IMR-90 (cell line): ENCODE measurements at places on chromosomes 7 and 10. TPM values are rescaled to one million over a fixed set of nuclear protein-coding genes. Genes with fewer than 3 reads are reported as not detected.

LRMDA gene
- total RNA-seq, result under 0.01 TPM in 1 of 2 replicates, not detected in the other

GRCh38 chr7:70975754-70976153 is 156.2 kb upstream of the GALNT17 start:
- DNase-seq, result no peak

FXYD4 gene
- not detected in 2 replicates for total RNA-seq

DNA sequence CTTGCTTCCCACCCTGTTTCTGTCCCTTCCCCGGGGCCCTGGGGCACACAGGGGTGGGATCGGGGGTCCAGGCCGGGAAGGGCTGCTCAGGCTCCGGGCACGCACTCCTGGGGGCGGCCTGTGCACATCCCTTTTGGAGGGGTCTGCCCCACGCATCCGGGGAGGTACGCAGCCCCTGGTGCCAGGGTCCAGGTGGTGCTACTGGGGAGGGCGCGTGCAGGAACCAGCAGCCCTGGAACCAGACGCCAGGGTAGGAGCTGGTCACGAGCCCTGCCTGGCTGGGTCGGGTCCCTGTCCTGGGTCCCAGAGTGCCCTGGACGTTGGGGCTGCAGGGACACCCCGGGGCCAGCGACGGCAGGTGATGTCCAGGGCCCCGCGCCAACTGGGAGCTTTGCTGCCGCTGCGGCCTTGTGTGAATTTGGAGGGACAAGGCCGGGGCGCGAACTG is 53.4 kb downstream of the GLRX3 start:
- DNase-seq, result no peak

DNA sequence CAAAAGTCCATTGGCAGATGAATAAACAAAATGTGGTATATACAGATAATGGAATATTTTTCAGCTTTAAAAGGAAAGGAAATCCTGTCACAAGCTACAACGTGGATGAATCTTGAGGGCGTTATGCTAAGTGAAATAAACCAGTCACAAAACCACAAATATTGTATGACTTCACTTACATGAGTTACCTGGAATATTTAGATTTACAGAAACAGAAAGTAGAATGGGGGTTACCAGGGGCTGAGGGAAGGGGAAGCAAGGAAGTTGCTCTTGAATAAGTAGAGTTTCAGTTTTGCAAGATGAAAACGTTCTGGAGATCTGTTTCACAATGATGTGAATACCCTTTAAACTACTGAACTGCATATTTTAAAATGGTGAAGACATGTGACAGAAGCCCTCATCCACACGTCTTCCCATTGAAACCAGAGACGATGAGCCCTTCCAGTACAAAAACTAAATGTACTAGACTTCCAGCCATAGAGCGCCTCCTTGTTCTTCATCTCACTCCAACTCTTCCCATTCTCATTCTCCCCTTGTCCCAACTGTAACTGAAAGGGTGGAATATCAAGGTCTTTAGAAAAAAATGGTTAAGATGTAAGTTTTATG is 62.4 kb downstream of the MICU1 start:
- no peak for DNase-seq

SFXN3 gene
- 53.3 and 64.7 TPM in 2 replicates for total RNA-seq

- no peak for DNase-seq
Observed at GRCh38 chr7:77752016-77752415, 46.2 kb downstream of the TMEM60 start.

CAV1 gene
- 1,496 and 1,592 TPM in 2 replicates for total RNA-seq

- DNase-seq, result peak; percentile 66
Observed at GRCh38 chr7:155291045-155291530, 6.6 kb upstream of the INSIG1 start.

PRPS1L1 gene
- total RNA-seq, result not detected in 2 replicates

DNA sequence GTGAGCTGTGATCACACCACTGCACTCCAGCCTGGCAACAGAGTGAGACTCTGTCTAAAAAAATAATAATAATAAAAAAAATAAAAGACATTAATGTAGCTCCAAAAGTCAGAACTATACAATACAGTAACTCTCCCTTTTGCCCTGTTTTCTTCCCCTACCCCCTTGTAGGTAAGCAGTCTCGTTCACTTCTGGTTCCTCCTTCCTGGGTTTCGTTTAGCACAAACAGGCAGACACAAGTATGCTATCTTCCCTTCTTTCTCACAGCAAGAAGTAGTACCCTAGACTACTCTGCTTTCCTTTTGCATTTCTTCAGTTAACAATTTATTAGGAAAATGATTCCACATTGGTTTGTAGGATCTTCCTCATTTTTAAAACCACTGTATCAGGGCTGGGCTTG is 33.1 kb downstream of the PDSS1 start:
- DNase-seq, result no peak

- DNase-seq, result no peak
Observed at GRCh38 chr10:14451341-14451740, 120.6 kb upstream of the FRMD4A start.

- no peak for DNase-seq
Observed at GRCh38 chr10:73432646-73433537, 469 bp downstream of the MSS51 start.

VAX1 gene
- not detected in 2 replicates for total RNA-seq

DNA sequence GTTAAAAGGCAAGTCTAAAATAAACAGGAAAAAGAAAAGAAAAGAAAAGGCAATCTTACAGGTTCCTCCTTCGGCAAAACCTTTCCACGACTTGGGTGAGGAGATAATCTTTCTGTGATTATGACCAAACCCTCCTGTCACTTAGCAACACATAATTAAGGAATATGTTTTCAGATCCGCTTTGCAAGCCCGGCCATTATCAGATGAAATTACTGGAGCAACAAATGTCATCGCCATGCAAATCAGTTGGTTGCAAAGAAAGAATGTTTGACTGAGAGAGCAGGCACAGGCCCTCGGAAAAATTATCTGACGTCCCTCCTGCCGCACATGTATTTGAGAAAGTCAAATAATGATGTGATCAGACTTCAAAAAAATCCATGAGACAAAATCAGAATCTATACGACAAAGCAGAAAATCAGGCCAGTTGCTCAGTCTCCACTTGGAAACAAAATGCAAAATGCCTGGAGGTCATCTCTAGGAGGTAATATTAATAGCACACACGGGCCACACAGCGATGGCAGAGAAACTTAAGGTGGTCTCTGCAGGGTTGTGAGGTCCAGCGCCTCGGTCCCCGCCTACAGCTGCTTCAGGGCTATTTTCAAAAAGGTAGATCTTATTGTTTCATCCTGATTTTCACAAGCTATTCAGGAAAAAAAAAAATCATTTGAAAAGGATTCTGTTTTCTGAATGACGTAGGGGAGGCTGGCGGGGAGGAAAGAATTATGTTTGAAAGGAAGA is 82.7 kb downstream of the ZRANB1 start:
- no peak for DNase-seq

DNA sequence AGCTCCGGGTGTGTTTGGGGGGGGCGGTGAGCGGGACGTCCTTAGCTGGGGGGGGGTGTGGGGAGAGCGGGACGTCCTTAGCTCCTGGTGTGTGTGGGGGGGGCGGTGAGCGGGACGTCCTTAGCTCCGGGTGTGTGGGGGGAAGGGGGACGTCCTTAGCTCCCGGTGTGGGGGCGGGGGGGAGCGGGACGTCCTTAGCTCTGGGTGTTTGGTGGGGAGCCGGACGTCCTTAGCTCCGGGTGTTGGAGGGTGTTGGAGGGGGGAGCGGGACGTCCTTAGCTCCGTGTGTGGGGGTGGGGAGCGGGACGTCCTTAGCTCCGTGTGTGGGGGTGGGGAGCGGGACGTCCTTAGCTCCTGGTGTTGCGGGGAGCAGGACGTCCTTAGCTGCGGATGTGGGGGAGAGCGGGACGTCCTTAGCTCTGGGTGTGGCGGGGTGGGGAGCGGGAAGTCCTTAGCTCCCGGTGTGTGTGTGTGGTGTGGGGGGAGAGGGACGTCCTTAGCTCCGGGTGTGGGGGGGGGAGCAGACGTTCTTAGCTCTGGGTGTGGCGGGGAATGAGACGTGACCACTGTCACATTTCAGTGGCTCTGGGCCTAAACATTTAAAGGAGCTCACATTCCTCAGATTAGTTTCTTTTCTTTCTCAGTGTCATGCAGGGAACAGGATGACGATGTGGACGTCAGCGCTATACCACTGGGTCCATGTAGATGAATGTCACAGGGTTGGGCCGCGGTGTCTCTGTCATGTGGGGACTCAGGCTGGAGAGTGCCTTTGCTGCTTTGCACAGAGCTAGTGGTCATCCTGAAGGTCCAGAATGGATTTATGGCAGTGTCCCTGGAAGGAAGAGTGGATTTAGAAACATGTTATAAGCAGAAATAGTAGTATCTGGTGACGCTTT is 7.5 kb downstream of the DYNC2I1 start:
- DNase-seq, result peak; percentile 60

DNA sequence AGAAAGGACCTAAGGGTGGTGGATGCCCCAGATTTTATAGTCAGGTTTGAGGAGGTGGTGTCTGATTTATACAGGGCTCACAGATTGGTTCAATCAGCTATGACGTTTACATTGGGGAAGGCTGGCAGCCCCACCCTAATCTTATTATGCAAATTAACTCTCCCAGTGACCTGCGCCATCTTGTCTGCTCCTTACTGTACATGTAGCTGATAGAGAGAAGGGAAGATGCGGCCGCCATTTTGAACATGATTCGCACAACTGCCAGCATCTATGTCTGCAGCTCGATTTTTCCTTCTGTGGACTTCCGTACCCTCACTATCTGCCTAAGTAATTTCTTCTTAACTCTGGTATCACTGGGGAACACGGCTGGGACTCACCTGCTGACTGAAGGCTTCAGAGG is 619.0 kb upstream of the DPP6 start:
- no peak for DNase-seq

- no peak for DNase-seq
Observed at GRCh38 chr7:4871930-4872675, 10.3 kb upstream of the PAPOLB start.

DNA sequence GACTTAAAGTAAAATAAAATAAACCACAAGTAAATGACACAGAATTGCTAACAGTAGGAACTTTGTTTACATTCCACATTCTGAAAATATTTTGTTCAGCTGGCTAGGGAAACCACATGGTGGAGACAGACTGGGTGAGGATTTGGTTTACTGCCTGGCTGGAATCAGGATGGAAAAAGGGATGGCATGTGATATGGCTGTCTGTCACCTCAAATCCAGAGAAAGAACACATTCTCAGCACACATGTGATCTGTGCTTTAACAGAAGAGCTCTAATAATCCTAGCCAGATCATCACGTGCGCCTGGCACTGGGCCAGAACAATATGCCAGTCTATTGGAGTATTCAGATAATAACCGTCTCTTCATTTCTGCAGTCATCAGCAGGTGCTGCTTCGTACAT is 90.9 kb upstream of the PIP4K2A start:
- peak; percentile 58 for DNase-seq

DNA sequence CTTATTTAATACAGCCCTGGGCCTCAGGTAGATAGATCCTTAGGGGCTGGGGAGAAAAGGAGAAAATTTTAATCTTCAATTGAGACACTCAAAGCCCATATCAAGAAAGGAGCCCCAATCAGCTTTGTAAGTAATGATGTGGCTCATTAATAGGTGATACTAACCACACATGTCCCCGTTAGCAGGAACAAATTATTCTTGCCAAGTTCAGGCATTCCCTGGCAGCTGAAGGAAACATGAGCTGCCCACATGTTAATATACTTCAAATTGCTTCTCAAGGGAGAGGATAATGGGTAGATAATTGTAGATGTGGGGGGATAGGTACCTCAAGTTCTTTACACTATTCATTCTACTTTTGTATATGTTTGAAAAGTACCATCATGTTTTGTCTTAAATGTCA is 14.5 kb downstream of the IFIT5 start:
- DNase-seq, result no peak

PDE6C gene
- total RNA-seq, result not detected in 2 replicates

H2AZ2 gene
- total RNA-seq, result 162 and 230 TPM in 2 replicates

SLC39A12 gene
- total RNA-seq, result not detected in 2 replicates
